Lower lobe of right lung (tissue), 2 donors: ENCODE measurements at places on chromosomes 2 and 18. TPM values are rescaled to one million over a fixed set of nuclear protein-coding genes. Genes with fewer than 3 reads are reported as not detected.

DNA sequence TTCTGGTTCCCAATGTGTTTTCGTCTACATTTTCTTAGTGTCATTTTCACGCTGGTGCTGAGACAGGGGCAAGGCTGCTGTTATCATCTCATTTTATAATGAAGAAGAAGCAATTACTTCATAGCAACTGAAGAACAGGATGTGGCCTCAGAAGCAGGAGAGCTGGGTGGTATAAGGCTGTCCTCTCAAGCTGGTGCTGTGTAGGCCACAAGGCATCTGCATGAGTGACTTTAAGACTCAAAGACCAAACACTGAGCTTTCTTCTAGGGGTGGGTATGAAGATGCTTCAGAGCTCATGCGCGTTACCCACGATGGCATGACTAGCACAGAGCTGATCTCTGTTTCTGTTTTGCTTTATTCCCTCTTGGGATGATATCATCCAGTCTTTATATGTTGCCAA, 7.3 kb downstream of the IL36G start:
- DNase-seq = no peak

DNA sequence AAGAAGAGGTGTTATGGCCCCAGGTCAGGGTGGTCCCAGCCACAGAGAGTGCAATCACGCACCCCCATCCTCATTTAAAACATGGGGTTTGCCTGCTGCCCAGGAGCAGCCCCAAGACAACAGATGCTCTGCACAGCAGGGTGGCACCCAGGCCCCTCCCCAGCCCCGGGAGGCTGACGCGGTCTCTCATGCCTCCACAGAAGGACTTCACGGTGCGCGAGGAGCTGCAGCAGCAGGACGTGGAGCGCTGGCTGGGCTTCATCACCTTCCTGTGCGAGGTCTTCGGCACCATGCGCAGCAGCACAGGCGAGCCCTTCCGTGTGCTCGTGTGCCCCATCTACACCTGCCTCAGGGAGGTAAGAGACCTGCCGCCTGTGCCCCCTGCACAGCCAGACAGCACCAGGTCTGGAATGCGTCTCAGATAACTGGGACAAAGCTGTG, 133.7 kb downstream of the SMAD7 start:
- peak; percentile 32 for DNase-seq

GRCh38 chr18:67672155-67672554, 155.6 kb upstream of the DSEL start:
- no peak for DNase-seq

- no peak for DNase-seq
These were observed 40.3 kb upstream of the SIGLEC15 start for GRCh38 chr18:45785134-45785533.

DNA sequence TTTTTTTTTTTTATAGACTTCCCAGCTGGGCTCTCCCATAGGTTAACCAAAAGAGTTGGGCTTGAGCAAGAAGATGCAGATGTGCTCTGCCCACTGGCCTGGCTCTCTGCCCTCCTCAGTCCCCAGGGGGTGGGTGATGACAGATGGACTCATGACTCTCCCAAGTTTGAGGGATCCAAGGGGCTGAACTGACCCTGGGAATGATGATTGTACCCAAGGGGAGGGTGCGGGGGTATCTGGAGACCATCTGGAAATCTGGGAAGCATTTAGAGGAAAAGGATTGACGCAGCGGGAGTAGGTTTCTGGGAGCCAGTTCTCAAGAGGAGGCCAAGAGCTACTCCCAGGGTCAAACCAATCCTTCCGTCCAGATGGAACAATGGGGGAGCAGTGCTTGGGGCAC, 330.8 kb downstream of the CYP26B1 start:
- DNase-seq = no peak

- DNase-seq = no peak
These were observed 125.8 kb upstream of the CDH19 start for GRCh38 chr18:66729442-66730239.

GRCh38 chr2:128821010-128821409, 502.3 kb upstream of the HS6ST1 start:
- no peak for DNase-seq

DNA sequence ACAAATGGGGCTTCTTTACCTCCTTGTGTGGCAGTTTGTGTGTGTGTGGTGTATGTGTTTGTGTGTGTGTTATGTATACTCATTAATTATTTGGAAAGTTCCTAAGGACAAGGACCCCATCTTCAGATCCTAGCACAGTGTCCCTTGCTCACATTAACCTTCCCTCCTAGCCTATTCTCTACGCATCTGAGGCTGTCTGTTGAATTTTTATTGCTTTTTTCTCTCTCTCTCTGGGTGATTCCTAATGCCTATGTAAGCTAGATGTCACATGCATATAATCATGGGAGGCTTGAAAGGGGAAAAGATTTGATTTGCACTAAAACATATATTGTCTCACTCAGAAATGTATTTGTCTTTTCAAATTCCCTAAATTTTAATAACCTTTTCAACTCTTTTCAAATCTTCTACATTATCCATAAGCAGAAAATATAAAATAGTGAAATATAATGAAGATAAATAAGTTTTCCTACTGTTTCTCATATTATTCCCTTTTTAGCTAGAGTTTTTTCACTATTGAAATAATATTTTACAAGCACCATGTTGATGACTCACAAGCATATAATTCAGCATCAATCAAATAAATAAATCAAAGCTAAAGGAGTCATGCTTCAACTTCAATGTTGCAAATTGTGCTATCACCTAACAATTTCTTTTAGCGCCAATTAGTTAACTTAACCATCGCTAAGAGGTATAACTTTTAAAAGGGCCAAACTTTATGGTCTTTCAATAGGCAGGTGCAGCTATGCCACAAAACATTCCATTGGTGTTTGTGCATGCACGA, 199.0 kb upstream of the ERBB4 start:
- no peak for DNase-seq

GRCh38 chr2:15372019-15372418, 189.1 kb downstream of the NBAS start:
- no peak for DNase-seq

DNA sequence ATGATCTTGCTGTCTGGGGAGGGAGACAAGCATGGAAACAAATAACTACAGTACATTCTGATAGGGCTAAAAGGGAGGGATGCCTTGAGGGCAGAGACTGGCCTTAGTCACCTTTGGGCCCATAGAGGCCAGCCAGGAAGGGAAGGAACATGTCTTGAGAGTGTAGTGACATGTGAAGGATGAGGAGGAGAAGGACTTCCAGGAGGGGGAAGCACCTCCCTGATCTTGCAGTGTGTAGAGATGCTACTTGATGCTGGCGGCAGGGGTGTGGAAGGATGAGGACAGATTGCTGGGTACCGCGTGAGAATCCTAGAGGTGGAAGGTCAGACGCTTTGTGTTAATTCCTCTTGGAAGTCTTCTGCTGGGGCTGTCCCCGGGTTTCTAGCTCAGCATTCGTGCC, 13.1 kb downstream of the TET3 start:
- DNase-seq = no peak

DNA sequence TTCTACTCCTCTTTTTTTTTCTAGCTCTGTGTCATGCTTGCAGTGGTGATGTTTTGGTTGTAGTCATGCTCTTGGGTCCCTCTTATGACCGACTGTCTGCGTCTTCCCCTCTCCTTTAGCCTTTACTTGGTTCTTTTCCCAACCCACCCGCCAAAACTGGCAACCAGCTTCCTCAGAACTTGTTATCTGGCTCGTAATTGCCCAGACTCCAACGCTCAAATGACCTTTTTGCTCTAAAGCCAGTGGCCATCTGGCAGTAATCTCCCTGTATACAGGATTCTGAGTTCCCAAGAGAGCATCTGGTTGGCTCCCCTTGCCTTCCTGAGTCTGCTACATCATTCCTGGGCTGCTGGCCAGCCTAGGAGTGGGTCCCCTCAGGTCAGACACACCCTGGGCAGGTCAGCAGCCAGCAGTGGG, 147.2 kb downstream of the MGAT5 start:
- DNase-seq = no peak

- DNase-seq = no peak
These were observed 17.1 kb downstream of the PXDN start for GRCh38 chr2:1727101-1727771.

- DNase-seq = peak; percentile 90
These were observed 35.9 kb downstream of the ADI1 start for GRCh38 chr2:3483227-3483985.

- DNase-seq = no peak
These were observed 5.2 kb downstream of the TMEM18 start for GRCh38 chr2:671787-672605.

DNA sequence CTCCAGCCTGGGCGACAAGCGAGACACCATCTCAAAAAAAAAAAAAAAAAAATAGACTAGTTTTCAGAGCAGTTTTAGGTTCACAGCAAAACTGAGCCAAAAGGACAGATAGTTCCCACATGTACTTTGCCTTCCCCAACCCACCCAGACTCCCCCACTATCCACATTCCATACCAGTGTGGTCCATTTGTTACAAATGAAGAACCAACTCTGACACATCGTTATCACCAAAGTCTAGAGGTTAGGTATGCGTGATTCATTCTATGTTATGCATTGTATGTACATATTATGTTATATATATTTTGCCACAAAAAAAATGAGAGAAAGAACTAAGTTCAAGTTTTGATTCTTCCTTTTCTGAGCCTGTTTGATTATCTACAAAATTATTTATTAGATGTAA, 3.5 kb downstream of the DUSP11 start:
- DNase-seq = no peak

DNA sequence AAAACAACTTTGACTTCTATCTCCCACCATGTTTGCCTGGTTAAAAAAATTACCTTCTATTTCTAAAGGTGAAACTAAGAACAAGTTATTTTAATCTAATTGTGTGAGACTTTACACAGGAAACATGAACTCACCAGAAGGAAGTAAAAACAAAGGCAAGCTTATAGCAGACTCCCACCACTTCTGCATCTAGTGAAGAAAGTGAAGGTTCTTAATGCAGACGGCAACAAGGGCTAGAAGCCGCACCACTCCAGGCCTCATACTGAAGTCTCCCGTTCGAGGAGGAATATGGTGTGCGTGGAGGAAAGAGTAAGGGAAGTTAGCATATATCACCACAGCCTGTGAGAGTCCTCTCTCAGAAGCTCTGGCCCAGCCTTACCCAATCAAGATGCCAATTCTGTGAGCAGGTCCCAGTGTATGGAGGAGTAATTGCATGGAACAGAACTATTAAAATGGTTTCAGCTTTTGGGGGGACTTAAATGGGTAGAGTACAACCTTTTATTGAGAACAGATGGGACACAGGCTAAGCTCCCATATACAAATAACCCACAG, 958.7 kb downstream of the BCL11A start:
- DNase-seq = no peak

GRCh38 chr18:26971409-26971808, 105.9 kb upstream of the AQP4 start:
- no peak for DNase-seq

GRCh38 chr2:234492717-234493485, 4.0 kb downstream of the ARL4C start:
- DNase-seq = no peak

DNA sequence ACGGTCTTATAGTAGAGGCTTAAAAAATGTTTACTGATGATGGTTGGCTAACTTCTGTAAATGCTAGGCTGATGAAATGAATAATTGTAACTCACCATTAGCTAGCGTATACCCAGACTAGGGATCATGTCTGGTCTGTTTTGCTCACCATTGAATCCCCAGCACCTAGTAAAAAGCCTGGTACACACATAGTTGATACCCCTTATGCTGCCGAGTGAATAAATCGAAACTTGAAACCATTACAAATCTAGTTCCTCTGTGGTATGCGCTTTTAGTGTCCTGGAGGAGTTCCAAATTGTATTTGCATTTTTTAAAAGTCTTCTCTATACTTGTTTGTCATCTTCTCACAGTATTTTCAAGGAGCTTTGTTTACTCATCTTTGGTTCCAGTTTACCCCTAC, 1.3 kb downstream of the TAF1B start:
- DNase-seq = no peak

DNA sequence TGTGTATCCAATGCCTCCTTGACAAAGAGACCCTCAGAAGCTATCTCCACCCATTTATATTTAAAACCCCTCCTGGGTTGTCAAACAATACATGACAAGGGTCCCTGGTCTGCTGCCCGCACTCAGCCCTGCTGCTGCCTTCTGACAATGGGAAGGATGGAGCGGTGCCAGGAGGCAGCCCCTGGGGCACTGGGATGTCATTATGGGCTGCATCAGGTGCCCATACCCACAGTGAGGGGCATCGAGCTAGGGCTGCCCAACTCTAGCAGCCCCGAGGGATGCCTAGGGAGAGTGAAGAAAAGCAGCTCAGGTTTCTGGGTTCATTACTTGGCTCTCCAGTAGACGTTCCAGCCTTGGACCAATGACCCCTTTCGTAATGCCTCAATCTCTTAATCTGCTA, 301.7 kb downstream of the ALK start:
- DNase-seq = no peak

The KCNG2 gene
- 0.50 TPM for total RNA-seq

The CCDC138 gene
- total RNA-seq = 4.5 TPM

The SP140L gene
- 34.0 TPM for total RNA-seq

The DNER gene
- total RNA-seq = 1.2 TPM

The ZNF512 gene
- total RNA-seq = 29.5 TPM

The GCA gene
- 94.0 TPM for total RNA-seq

The GPR39 gene
- total RNA-seq = 11.2 TPM

The CRYBA2 gene
- not detected for total RNA-seq

The MREG gene
- 12.7 TPM for total RNA-seq

The POTEJ gene
- not detected for total RNA-seq

The CHRND gene
- total RNA-seq = not detected
